NCI-H524 (cell line): ENCODE measurements at places on chromosomes 1 and 21.

DNA sequence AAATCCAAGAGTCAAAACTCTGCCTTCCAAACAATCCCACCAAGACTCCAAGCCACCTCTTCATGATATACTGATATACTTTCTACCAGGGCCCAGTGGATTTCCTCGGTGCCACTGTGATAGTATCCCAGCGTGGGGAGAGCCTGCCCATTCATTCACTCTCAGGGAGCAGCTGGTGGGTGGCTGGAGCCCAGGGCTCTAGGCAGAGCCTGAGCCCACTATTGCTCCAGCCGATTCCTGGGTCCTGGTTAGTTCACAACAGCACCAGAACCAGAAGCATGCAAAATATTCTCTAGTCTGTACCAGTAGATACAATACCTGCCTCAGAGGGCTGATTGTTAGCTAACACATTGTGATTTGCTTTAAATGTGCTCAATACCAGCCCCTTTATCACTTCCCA lies 831 bp downstream of the CSRP1 start:
- no peak for DNase-seq

DNA sequence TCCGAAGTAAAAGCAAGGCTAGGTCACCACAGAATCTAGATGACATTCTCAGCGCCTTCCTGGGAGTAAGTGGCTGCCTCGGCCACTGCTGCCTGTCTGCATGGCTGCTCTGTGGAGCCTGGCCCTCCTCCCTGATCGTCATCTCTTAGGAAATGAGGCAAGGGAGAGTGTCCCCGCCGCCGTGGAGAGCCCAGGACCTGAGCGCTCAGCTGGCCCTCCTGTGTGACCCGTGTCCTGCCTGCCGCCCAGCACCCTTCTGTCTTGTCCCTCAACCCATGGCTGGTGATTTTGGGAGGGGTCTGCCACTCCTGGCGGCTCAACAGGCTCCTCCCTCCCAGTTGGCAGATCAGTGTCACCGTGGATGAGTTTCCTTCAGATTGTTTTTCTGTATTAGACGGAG lies 156.4 kb upstream of the COL6A1 start:
- no peak for DNase-seq

GRCh38 chr1:11719313-11720032 lies 16.5 kb upstream of the AGTRAP start:
- peak; percentile 76 for DNase-seq

DNA sequence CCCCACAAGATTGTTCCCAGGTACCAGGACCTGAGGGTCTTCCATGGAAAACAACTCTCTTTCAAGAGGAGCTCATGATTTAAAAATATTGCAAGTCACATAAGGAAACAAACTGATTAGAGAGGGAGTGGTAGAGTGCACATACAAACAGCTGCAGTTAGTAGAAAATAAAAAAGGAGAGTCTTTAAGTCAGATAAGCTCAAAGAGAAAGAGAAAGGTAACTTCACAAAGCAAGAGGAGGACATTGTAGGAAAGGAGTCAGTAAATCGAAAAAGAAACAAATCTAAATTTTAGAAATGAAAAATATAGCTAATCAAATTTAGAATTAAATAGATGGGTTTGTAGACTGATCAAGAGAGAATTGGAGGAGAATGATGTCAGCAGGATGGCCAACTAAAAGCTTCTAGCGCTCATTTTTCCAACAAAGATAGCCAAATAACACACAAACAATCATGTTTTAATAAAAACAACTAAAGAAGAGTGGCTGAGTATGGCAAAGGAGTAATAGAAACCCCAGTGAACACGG lies 86.1 kb upstream of the CD53 start:
- no peak for DNase-seq

GRCh38 chr1:119260506-119260905 lies 108.1 kb upstream of the HAO2 start:
- no peak for DNase-seq

- no peak for DNase-seq
These were observed 31.3 kb downstream of the ZBTB8B start for GRCh38 chr1:32496127-32496526.

DNA sequence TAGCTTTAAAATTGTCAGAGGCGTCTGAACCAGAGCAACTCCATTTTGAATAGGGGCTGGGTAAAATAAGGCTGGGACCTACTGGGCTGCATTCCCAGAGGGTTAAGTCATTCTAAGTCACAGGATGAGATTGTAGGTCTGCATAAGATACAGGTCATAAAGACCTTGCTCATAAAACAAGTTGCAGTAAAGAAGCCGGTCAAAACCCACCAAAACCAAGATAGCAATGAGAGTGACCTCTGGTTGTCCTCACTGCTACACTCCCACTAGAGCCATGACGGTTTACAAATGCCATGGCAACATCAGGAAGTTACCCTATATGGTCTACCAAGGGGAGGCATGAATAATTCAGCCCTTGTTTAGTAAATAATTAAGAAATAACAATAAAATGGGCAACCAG lies 143.6 kb downstream of the GABPA start:
- DNase-seq = no peak

DNA sequence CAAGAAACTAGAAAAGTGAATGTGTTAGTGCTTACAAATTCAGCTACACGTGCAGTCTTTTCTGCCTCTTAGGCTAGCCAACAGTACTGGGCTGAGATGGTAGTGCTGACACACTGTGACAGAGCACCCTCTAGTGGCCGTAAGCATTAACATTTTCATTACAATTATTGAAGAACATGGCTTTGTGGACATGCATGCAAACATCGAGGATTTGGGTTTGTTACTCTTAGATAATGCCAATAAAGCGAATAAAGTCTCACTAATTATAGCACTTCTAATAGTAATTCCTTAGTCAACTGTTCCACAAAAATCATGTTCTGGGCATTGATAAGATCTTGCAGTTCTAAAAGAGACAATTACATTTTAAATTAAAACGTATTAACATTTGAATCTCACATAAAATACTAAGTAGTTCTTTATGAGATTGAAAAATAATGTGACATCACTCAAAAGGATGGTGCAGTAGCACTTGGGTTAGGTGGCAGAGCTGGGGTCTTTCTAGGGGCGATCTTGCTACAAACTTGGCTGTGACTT lies 47.1 kb downstream of the MYSM1 start:
- DNase-seq = peak; percentile 22

GRCh38 chr1:203840208-203840808 lies 21.1 kb upstream of the SNRPE start:
- no peak for DNase-seq

- peak; percentile 45 for DNase-seq
These were observed 12.2 kb downstream of the KIAA0319L start for GRCh38 chr1:35544976-35545375.

DNA sequence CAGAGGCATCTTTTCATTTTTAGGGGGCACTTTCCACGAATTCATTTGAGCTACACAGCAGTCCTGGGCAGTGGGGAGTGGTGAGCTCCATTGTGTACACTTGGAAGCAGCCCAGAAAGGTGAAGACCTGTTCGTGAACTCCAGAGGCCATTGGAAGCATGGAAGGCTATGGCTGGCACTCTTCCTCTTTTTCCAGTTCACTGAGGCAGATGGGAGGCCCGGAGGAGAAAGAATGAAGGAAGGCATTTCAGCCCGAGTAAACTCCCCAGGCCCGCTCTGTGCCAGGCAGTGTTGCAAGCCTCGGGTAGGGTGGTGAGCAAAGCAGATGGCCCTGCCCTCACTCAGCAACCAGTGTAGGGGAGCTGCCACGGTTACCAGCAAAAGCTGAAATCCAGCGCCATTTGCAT lies 673 bp upstream of the DHCR24 start:
- peak; percentile 45 for DNase-seq
